ENCODE measurements at places on chromosomes 5 and 9.

DNA sequence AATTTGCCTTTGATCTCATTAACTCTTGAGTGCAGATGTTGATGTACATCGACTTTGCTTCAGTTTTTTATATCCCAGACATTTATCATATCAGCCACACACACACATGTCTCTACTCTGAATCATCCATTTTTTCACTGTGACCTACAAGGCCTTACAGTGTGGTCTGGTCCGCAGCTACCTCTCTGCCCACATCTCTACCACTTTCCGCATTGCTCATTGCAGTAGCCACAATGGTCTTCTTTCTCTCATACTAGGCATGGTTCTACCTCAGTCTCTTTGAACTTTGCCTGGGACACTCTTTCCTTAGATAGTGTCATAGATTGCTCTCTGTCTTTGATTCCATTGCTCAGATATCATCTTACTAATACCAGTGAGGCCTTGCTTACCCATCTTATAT is 87.9 kb upstream of the FSD1L start:
- no peak for ATAC-seq

GRCh38 chr9:93129286-93129685 is 4.8 kb downstream of the NINJ1 start:
- no peak for ATAC-seq

- ATAC-seq = no peak
Observed at GRCh38 chr9:71518045-71518827, 250.1 kb downstream of the CEMIP2 start.

DNA sequence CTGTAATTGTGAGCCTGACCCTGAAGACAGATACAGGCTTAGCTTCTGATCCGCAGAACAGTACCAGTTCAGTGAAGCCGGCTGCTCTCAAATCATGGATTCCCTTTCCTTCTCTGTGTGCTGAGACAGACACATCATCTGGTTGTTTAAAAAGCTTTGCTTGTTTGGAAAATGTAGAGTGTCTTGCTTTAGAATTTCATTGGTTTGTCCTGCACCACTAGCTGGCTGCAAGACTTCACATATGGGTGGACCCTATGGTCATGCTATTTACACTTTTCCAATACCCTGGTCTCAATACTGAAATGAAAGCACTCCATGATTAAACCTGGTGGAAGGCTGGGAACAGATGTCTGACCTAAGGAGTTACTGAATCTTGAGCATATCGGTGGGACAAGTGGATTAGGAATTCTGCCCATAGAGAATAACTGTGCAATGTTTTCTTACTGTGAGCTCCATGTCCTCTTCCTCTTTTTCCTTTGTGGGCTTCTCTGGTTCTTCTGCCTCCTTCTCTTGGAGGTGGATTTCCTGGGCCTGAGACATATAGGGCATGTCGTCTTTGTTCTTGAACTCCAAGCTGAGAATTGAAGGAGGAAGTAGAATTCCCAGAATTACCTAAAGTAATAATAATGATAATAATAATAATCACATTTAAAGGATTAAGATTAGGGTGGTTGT is 201.1 kb upstream of the KLF9 start:
- ATAC-seq = no peak

GRCh38 chr9:93427655-93428379 is 23.7 kb upstream of the FAM120A start:
- ATAC-seq = no peak
